Activated naive CD8-positive, alpha-beta T cell treated with anti-CD3 and anti-CD28 coated beads, Interleukin-2, amount 10 ng/mL, durations not matched to agents 7 days and 5 days (primary cell): ENCODE measurements at places on chromosomes 2 and 18.
A peak's percentile ranks its signal among the peaks of the same experiment; 100 is the strongest.

DNA sequence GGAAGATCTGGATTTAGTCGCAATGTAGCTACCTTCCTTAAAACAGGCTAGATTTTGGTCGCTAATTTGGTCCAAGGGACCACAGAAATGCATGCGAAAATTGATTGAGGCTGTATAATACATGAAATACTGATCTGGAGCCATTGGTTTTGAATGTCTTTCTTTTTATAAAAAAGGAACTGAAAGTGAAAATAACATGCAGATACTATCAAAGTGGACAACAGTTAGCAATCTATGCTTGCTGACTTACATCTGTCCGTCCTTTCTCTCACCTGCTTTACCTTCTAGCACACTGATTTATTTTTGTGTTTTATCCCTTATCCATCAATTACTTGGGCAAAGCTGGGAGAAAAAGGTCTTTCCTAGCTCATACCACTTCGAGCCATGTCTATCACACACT, 1459.8 kb upstream of the ACVR2A start:
- no peaks in the 10 kb centered on the region for H3K27me3 ChIP-seq
- no peaks in the 10 kb centered on the region for H3K36me3 ChIP-seq
- no peak for DNase-seq

DNA sequence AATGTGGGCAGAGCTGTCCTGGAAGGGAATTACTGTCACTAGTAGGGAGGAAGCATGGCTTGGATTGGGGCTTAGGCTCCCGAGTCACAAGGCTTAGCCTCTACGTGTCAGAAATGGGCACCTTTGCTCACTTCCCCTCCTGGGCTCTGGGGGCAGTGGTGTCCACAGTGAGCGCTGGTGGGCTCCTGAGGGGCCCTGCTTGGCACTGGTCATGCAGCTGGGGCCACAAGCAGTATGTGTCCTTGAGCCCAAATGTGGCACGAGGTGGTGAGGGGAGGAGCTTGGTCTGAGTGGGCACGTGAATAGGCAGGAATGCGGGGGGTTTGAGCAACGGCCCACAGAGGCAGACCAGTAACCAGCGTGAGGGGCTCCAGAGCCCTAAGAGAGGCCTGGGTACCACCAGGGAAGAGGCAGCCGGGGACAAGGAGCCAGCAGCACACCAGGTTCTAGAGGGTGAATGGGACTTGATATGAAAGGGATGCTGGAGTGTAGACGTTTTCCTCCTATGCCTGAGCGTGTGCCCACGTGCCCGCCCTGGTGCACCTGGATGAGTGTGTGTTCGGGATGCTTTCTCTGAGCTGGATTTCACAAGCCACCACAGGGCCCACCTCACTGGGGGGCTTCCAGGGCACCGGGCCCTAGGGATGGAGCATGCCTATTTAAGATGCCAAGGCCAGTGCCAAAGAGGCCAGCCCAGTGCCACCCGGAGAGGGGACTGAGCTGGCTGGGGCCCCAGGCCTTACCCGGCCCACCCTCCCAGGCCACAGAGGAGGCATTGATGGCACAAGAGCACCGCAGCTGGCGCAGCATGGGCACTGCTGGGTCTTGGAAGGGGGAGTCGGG, 22.8 kb upstream of the PTMA start:
- peaks cover 8% of the 10 kb centered on the region for H3K4me1 ChIP-seq
- peak overlapping the region; percentile 80 for H3K27ac ChIP-seq
- H3K27me3 ChIP-seq: peaks cover 16% of the 10 kb centered on the region
- no peak for DNase-seq
- H3K36me3 ChIP-seq: no peaks in the 10 kb centered on the region
- H3K4me3 ChIP-seq: no peak overlapping the region

GRCh38 chr2:133484784-133485183, 83.5 kb downstream of the NCKAP5 start:
- H3K36me3 ChIP-seq: no peaks in the 10 kb centered on the region
- no peak overlapping the region for H3K4me3 ChIP-seq
- no peak overlapping the region for H3K27ac ChIP-seq
- DNase-seq: no peak
- no peaks in the 10 kb centered on the region for H3K4me1 ChIP-seq
- no peaks in the 10 kb centered on the region for H3K27me3 ChIP-seq

- H3K27ac ChIP-seq: no peak overlapping the region
- peaks cover 1% of the 10 kb centered on the region for H3K4me1 ChIP-seq
- H3K36me3 ChIP-seq: peaks cover 8% of the 10 kb centered on the region
- no peak overlapping the region for H3K4me3 ChIP-seq
- H3K27me3 ChIP-seq: peaks cover 7% of the 10 kb centered on the region
Measured at GRCh38 chr2:127448526-127448925, 30.3 kb downstream of the PROC start.

DNA sequence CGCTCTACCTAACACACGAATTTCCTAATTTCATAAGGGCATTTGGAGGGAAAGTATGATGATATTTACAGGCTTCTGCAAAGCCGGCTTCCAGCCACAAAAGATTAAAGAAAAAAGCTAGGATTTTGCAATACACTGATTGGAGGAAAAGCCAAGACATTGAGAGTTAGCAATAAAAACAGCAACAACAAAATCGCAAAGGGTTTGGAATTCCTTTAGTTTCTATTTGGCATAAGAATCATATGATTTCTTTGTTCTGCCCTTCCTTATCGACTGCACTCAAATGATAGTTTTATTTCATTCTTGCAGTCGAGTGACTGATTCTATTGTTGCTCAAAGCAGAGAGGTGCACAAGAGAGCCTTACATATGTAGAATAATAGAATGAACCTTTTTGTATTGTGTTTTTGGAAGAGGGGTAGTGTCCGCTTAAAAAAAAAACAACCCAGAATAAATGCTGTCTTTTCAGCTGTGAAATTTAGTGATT, 3.9 kb upstream of the ZNF532 start:
- DNase-seq: no peak
- H3K27ac ChIP-seq: no peak overlapping the region
- H3K27me3 ChIP-seq: peaks cover 67% of the 10 kb centered on the region
- no peak overlapping the region for H3K4me3 ChIP-seq
- peaks cover 5% of the 10 kb centered on the region for H3K4me1 ChIP-seq

- H3K27ac ChIP-seq: no peak overlapping the region
- no peaks in the 10 kb centered on the region for H3K36me3 ChIP-seq
- DNase-seq: no peak
- H3K4me1 ChIP-seq: no peaks in the 10 kb centered on the region
Measured at GRCh38 chr2:58514252-58514651, 273.1 kb upstream of the FANCL start.

GRCh38 chr18:73681912-73682311, 465.7 kb downstream of the FBXO15 start:
- no peak overlapping the region for H3K27ac ChIP-seq
- no peaks in the 10 kb centered on the region for H3K27me3 ChIP-seq
- H3K36me3 ChIP-seq: no peaks in the 10 kb centered on the region
- DNase-seq: no peak
- H3K4me1 ChIP-seq: peaks cover 3% of the 10 kb centered on the region
